SK-N-SH treated with all-trans-retinoic acid at 6 μM for 48 hours (cell line): ENCODE measurements at places on chromosomes 12 and 14.

DNA sequence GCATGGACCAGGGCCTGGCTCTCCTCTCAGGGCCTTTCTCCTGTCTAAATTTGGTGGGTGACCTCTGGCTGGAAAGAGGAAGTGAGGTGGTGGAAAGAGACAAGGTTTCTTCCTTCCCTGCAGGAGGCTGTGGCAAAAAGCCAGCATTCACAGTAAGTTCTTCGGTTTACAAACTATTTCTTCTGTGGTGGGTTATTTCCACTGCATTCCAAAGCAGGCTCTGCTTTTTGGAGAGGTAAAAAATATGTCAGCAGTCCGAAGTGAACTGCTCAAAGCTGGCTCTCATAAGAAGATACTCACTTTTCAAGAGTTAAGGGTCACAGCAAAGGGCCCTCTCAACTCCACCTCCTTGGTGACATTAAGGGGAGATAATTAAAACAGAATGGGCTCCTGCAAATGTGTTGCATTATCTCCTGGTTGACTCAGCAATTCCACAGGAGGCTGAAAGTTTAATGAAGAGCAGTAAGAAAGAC, 48.9 kb upstream of the POC1B start:
- peak; percentile 76 for ATAC-seq

DNA sequence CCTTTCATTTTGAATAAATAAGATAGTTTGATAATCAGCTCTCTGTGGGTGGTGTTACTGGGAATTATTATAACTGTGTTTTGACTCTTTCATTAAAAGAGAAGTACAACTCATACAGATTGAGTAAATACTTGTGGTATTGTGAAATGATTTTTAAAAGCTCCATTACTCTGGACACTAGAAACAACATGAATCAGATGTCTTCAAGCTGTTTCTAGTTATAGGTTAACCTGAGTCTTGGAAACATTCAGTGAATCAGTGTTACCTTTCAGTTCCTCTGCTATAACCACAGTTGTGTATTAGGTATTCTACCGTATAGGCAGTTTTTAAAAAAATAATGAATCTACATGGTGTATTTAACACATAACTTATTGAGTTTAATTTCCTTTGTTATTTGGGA, 128.4 kb upstream of the SSTR1 start:
- ATAC-seq = no peak

DNA sequence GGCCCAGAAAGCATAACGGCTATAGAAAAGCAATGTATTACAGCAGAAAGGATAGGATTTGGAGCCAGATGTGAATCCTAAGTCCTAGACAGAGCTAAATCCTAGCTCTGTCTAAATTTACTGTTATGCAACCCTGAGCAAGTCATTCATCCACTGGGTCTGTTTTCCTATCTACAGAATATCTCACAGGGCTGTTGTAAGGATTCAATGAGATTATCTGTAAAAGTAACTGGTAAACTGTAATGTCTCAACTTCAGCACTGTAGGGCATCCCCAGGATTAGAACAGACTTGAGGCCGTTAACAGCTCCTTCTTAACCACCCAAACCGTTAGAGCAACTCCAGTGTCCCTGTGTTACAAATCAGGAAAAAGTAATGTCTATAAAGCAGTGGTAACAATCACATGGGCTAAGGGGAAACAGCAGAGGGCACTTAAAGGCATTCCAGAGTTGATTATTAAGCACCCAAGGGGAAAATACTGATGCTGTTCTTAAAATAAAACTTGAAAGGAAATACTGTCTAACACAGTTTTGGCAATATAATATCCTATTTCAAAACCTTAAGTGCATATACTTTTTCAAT, 10.1 kb downstream of the GMFB start:
- no peak for ATAC-seq

- ATAC-seq = peak; percentile 91
Observed at GRCh38 chr12:132078190-132078589, 65.9 kb downstream of the DDX51 start.
